Substantia nigra (tissue), 51 donors: ENCODE measurements at places on chromosomes 6 and 20.

DNA sequence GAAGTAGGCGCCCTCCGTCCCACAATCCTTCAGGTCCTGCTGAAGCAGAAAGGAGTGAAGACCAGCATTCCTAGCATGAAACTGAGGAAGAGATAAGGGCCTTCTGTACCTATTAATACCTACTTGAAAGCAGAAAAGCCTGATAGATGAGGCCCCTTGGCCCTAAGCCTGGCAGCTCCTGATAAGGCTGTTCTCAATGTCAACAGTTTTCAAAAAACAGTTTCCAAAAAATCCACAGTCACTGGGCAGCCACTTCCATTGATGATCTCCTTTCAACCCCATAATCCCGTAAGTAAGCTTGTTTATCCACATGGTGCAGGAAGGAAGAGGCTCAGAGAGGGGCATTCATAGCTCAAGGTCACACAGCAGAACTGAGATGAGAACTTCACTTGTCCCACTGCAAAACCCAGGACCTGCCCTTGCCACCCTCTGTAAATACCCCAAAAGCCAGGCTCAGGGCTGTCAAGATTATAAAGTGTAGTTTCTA is 2.8 kb upstream of the E2F1 start:
- no peak for DNase-seq

GRCh38 chr6:46925563-46926253 is 4.0 kb upstream of the ADGRF5 start:
- DNase-seq = no peak

DNA sequence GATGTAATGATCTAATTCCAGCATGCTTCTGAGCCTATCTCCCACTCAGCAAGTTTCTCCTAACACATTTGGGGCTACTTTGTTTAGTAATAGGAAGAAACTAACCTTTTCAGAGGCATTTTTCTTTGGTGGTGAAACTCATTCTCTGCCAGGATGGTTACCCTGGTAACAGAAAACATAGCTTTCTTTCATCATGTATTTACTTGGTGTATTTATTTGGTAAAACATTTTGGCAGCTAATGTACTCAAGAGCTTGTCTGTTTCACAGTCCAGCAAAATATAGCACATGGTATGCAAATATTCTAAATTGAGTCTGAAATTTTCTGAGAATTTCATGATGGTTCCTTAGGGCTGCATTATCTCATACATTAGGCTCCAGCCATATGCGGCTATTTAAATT is 100.0 kb downstream of the SLC35B3 start:
- no peak for DNase-seq

- no peak for DNase-seq
These were observed 629.0 kb downstream of the EPHA7 start for GRCh38 chr6:92790381-92790780.

DNA sequence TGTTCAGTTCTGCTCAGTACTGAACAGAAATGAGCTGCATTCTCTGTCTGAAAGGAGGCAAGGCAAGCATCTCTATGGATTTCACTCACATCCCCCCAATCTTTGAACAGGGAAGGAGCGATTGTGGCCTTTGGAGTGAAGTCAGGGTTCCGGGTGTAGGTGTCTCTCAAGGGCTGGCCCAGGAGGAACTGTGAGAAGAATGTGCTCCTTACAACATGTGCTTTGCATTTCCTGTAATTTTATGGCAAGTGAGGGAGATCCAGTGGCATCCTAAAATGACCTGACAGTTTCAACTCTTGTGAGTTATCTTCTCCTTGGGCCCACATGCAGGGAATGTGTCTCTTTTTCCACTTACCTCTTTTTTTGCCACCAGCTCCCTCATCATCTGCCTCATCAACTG is 63.0 kb upstream of the RIN2 start:
- no peak for DNase-seq

- DNase-seq = no peak
These were observed 131.9 kb downstream of the ERMARD start for GRCh38 chr6:169883316-169883715.

DNA sequence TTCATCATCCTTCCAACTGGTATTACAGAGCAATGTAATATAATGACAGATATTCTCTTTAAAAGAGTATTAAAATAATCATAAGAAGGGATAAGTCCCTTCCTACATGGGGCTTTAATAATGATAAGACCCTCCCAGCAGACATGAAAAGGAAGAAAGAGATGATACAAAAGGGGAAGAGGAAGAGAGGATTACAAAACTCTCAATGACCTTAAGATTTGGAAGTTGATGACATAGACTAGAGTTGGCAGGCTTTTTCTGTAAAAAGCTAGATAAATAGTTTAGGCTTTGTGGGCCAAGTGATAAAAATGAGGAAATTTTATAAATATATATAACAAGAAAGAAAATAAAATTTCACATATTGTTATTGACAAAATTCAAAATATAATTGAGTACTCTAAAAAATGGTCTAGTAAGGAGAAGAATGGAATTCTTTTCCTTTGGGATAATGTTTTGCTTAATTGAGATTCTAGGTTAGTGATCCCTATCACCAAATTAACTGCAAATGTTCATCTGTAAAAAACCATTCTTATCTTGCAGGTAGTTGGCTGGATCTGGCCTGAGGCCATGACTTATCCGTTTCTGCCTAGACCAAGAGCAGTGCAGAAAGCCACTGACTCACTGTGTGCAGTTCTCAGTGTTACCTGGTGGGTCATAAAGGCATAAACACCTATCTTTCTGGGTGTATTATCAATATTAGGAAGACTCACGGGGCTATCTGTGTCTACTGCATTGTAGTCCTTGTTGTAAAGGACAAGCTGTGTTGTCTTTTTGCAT is 11.0 kb downstream of the RIPOR2 start:
- no peak for DNase-seq

DNA sequence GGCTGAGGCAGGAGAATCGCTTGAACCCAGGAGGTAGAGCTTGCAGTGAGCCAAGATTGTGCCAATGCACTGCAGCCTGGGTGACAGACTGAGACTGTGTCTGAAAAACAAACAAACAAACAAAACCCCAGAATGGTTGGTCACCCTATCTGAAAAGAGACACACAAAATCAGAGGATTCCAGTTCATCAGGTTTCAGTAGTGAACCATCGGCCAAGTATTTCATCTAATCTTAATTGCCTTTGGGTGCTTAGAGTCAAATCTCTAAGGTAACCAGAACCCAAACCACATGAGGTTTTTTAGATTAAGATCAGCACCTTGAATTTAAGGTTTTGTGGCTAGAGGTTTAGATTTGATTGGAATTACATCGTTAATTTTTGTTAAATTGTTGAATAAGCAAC is 8.3 kb upstream of the ZBTB2 start:
- DNase-seq = no peak

DNA sequence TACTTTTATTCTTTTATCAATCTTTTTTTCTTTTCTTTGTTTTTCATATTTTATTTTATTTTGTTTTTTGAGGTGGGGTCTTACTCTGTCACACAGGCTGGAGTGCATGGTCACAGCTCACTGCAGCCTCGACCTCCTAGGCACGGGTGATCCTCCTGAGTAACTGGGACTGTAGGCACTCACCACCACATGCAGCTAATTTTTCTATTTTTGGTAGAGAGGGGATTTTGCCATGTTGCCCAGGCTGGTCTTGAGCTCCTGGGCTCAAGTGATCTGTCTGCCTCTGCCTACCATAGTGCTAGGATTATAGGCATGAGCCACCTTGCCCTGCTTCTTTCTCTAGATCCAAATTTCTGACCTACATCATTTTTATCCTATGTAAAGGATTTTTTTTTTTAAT is 153.2 kb downstream of the CDKAL1 start:
- no peak for DNase-seq

DNA sequence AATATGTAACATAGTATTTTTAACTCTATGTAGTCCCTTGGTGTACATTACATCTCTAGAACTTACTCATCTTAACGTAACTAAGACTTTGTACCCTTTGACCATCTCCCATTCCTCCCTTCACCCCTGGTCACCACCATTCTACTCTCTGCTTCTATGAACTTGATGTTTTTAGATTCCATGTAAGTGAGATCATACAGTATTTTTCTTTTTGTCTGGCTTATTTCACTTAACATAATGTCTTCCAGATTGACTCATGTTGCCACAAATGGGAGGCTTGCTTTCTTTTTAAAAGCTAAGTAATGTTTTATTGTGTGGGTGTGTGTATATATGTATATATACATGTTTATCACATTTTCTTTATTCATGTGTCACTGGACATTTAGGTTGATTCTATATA is 55.8 kb downstream of the TMEM200A start:
- DNase-seq = no peak

DNA sequence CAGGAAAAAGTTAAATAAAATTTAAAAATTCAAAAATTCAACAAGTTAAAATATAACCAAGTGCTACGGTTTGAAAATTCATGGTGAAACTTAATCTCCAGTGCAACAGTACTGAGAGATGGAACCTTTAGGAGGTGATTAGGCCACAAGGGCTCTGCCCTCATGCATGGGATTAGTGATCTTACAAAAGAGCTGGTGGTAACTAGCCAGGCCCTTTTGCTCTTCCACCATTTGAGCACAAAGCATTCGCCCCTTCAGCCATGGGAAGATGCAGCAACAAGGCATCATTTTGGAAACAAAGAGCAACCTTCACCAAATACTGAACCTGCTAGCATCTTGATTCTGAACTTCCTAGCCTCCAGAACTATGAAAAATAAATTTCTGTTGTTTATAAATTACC is 80.9 kb downstream of the RNGTT start:
- no peak for DNase-seq

GRCh38 chr6:15489261-15489962 is 173.4 kb downstream of the DTNBP1 start:
- DNase-seq = no peak

DNA sequence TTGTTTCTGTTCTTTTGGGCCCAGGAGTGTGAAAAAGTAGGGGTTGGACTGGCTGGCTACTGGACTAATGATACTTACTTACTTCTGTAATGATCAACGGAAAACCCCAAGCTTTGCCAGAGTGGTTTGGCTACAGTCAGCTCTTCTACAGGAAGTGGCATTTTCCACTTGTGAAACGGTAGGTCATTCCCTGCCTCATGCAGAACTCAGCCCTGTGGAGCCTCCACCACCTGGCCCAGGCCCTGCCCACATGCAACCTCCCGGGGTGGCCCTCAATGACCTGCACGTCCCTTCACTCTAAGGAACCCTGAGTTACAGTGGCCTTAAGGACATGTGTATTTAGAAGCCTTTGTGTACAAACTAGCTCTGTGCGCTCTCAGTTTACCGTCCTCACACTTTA is 140.4 kb downstream of the DTNBP1 start:
- DNase-seq = no peak

- DNase-seq = no peak
These were observed 6.6 kb downstream of the TM9SF4 start for GRCh38 chr20:32116079-32116521.

GRCh38 chr20:24686156-24686555 is 216.7 kb downstream of the SYNDIG1 start:
- DNase-seq = no peak

DNA sequence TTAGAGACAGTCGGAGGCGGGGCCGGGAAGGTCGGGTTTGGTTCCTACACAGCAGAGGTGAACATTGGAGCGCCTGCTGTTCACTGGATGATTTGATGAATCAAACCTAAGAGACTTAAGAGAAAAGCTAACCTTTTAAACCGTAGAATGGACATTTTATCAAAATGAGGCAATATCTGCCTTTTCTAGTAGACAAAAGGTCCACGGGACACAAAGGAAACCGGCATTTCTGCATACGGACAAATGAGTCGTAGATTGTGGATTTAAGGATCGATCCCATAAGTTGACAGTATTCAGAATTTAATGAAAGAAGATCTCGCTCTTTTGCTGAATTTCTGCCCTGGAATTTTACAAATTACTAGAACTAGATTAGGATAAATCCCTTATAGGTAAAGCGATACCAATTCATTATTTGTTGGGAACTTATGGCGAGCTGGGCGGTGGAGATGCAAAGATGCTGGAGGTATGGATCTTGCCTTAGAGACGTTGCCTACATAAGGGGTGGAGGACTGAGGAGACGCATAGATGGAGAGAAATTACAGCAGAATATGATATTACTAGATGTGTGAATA is 400 bp downstream of the PAK1IP1 start:
- DNase-seq = no peak

DNA sequence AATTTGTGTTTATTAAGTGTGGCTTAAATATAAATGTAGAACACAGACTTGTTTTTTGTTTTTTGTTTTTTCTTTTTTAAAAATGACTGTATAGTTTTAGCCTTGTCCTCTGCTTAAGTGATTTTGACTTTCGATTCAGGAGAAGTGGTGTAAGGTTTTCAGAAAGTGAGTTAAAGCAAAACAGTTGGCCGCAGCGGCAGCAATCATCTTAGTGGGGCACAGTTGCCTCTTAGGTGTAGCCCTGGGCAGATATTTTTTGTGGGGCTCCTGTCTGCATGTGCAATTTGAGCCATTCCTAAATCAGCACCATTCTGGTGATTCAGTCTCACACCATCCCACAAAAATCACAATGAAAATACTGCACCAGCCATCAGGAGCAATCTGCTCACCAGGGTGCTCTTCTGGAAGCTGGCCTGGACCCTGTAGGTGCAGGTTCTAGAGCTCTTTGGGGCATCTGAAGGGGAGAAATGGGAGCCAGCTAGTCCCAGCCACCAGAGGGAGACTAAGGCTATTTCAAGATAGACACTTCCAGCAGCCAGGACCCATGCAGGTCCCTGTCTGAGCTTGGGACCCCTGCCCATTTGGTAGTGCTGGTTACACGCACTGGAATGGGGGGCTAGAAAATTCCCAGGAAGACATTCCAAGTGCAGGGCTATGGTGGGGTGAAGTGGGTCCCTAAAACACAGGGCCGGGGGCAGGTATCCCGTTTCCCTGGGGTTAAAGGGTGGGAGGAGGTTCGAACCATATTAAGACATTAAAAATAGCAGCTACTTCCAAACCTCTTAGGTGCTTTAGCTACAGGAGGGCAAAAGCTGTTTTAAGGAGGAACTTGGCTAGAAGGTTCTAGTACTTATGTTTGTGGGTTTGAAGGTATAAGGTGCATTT is 156.6 kb downstream of the NFATC2 start:
- DNase-seq = no peak

DNA sequence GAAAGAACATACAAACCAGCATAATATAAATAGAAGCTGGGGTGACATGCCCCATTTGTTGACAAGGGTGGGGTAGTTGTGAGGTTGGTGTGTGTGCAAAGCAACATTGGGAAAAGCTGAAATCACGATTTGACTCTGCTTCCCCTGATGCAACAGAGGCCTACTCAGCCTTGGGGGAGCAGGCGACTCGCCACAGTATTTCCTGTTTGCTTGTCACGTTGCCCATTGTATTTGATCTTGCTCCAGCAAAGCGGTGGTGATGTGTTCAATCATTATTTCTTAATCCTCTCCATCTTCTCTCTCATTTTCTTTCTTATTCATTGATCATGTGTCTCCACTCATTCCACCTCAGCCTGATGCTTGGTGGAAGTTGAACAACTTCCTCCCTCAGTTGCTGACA is 165.8 kb upstream of the CITED2 start:
- DNase-seq = no peak

DNA sequence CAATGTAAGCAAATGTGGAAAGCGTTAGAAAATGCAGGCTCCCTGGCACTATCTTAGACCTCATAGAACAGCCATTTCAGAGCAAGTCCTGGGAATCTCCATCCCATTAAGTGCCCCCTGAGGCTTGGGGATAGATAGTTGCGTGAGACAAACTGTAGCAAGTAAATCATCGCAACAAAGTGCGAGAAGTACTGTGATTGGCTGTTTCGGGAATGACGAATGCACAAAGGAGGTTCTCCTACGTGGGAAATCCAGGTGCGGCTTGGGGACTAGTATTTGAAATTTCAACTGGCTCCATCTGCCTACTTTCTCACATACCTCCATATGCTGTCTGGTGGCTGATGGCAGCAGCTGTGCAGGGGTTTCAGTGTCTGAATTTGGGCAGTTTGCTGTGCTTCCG is 84.5 kb downstream of the PLEKHG1 start:
- DNase-seq = no peak
